ENCODE measurements at places on chromosomes 1 and 21. TPM values are rescaled to one million over a fixed set of nuclear protein-coding genes. Genes with fewer than 3 reads are reported as not detected.

The NTNG1 gene
- total RNA-seq = not detected

The DRAXIN gene
- 0.07 TPM for total RNA-seq

The TAS1R1 gene
- total RNA-seq = not detected

The FHAD1 gene
- not detected for total RNA-seq

The CLIC6 gene
- not detected for total RNA-seq

The SEMA4A gene
- total RNA-seq = 9.0 TPM

The RBP7 gene
- not detected for total RNA-seq

The SPRR2A gene
- not detected for total RNA-seq

The NPHS2 gene
- not detected for total RNA-seq

DNA sequence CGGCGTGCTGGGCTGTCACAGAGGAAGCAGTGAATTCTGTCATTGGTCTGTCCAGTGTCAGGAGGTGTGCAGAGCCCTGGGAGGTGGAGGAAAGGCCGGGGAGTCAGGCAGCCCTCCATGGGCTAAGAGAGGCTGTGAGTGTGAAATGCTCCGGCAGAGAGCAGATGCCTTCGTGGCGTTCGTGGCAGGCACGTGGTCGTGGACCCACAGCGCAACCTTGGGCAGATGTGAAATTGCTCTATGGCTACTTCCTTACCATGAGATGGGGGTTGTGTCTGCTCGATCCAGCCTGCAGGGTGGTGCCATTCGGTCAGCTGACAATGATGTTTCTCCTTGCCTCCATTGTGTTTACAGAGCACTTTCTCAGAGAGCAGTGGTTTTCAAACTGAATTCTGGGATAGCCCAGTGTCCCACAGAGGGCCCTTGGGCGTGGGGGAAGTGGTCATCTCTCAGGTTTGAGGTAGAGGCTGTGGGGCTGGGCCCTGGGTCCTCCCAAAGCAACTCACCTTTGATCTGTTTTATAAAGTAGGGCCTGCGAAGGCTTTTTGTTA lies 27.9 kb downstream of the TNFRSF1B start:
- peaks cover 31% of the 10 kb centered on the region for H3K4me1 ChIP-seq
- no peak for DNase-seq
- H3K4me3 ChIP-seq = no peak overlapping the region
- H3K27me3 ChIP-seq = no peaks in the 10 kb centered on the region
- peaks cover 43% of the 10 kb centered on the region for H3K36me3 ChIP-seq

GRCh38 chr1:109873278-109874175 lies 37.1 kb upstream of the CSF1 start:
- H3K27me3 ChIP-seq = peaks cover 10% of the 10 kb centered on the region
- no peak overlapping the region for H3K27ac ChIP-seq
- H3K4me1 ChIP-seq = peaks cover 12% of the 10 kb centered on the region
- DNase-seq = no peak
- no peaks in the 10 kb centered on the region for H3K36me3 ChIP-seq
- no peak overlapping the region for H3K4me3 ChIP-seq

- DNase-seq = no peak
These were observed 77.5 kb downstream of the LPGAT1 start for GRCh38 chr1:211752951-211753486.

DNA sequence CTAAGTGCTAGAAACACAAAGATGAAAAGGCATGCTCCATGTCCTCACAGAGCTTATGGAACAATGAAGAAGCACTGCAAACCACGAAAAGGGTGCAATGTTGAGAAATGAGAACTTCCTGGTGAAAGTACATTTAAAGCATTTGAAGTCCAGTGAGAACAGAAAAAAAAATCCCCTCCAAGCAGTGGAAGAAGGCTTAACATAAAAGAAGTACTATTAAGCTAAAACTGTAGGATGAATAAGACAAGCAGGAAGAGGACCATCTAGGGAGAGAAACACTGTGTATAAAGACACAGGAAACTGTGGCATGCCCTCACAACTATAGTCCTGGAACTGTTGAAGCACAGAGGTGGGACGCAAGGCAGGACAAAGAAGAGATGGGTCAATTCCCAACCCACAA lies 10.0 kb downstream of the TP53BP2 start:
- H3K27ac ChIP-seq = no peak overlapping the region
- H3K4me3 ChIP-seq = no peak overlapping the region
- no peak for DNase-seq
- peaks cover 3% of the 10 kb centered on the region for H3K36me3 ChIP-seq
- peaks cover 6% of the 10 kb centered on the region for H3K27me3 ChIP-seq

- H3K27ac ChIP-seq = no peak overlapping the region
- H3K36me3 ChIP-seq = no peaks in the 10 kb centered on the region
- peaks cover 5% of the 10 kb centered on the region for H3K27me3 ChIP-seq
These were observed 267.7 kb downstream of the PRDM2 start for GRCh38 chr1:13967707-13968106.

DNA sequence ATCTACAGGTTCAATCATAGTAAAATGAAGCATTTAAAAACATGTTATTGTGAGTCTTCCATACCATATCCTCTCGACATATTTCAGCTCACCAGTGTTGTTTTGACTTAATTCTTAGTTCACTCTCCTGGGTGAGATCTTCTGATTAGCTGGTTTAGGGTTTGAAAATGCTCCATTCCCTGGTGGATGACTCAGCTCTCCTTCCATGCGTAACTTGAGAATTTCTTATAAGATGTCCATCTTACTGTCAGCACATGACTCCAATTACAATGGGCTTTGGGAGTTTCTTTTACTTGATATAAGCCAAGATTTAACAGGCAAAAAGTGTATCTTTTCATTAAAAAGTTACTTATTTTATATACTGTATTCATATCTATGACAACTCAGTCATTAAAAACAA lies 476.5 kb downstream of the BRINP3 start:
- H3K4me1 ChIP-seq = no peaks in the 10 kb centered on the region
- no peak overlapping the region for H3K27ac ChIP-seq
- DNase-seq = no peak
- no peaks in the 10 kb centered on the region for H3K36me3 ChIP-seq

GRCh38 chr1:196180847-196181593 lies 427.2 kb downstream of the KCNT2 start:
- H3K4me3 ChIP-seq = no peak overlapping the region
- no peaks in the 10 kb centered on the region for H3K4me1 ChIP-seq
- H3K27me3 ChIP-seq = no peaks in the 10 kb centered on the region
- no peak for DNase-seq
- H3K36me3 ChIP-seq = no peaks in the 10 kb centered on the region

DNA sequence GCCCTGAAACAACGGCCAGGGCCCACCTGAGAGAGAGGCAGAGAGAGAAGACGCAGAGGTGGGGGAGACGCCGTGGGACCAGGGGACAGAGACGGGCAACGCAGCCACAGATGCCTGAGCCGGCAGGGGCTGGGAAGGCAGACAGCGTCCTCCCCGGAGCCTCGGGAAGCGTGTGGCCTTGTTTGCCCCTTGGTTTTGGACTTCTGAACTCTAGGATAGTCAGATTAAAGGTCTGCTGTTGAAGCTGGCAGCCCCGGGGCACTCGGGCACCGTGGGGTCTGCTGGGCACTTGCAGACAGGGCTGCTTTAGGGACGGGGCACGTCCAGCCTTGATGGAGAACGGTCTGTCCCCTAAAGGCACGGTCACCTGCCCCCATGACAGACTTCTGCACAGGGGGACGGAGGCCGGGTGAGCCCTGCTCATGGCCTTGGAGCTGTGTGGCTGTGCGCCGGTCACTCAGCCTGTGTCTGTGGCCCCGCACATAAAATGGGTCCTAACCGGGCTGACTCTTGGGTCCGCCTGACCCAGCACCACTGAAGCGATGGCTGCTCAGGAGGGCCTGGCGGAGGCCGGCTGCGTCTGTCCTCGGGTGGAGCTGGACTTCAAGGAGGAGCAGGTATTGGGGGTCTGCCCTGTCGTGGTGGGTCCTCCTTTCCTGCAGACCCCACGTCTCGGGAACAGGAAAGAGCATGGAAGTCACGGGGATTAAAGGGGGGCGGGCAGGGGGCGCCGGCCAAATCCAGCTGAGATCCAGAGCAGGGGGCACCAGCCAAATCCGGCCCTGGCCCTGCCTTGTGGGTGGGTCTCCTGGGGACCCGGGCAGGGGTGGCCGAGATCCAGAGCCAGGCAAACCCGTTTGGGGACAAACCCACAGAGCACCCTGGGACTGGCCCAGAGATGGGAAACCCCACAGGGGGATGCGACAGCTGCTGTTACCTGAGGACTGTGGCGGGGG lies 9.6 kb upstream of the RNF223 start:
- no peaks in the 10 kb centered on the region for H3K27me3 ChIP-seq
- no peaks in the 10 kb centered on the region for H3K4me1 ChIP-seq
- H3K36me3 ChIP-seq = no peaks in the 10 kb centered on the region
- no peak overlapping the region for H3K4me3 ChIP-seq
- no peak for DNase-seq
- no peak overlapping the region for H3K27ac ChIP-seq

- no peak for DNase-seq
- H3K27ac ChIP-seq = peak overlapping the region; percentile 96
- H3K4me1 ChIP-seq = peaks cover 87% of the 10 kb centered on the region
- no peaks in the 10 kb centered on the region for H3K27me3 ChIP-seq
These were observed 39.3 kb upstream of the EPS8L3 start for GRCh38 chr1:109802901-109803561.

GRCh38 chr1:15958793-15959192 lies 17.1 kb downstream of the ZBTB17 start:
- H3K4me1 ChIP-seq = peaks cover 84% of the 10 kb centered on the region
- H3K27ac ChIP-seq = peak overlapping the region; percentile 84
- no peaks in the 10 kb centered on the region for H3K27me3 ChIP-seq
- DNase-seq = no peak

DNA sequence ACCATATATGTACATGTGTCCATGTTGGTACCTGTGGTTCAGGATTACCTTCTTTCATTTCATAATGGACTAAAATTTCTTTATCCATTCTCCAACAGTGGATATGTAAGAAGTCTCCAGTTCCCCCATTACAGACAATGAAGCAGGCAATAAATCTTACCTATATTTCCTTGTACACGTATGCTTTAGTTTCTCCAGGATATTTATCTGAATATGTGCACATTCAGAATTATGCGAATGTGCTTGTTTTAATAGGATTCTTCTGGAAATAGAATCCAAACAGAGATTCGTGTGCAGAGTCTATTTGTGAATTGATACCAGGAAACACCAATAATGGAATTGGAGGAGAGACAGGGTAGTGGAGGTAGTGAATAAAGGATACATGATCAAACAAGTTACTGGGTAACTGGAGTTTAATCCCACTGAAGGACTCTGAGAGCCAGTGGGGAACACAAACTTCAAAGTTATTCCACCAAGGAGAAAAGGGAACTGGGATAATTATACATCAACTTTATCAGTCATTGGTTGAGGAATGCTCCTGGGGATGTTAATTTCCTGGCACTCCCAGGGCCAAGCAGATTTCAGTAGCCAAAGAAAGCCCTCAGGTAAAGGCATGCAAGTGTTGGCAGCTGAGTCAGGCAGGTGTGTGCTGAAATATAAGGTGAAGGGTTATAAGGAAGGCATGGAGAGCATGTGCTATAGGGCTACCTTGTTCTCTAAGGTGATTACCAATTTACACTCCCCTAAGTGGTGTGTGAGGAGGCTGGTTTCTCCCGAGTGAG lies 374.9 kb upstream of the PBX1 start:
- no peak overlapping the region for H3K27ac ChIP-seq
- H3K36me3 ChIP-seq = no peaks in the 10 kb centered on the region
- no peak for DNase-seq
- H3K4me3 ChIP-seq = no peak overlapping the region

- no peaks in the 10 kb centered on the region for H3K36me3 ChIP-seq
- H3K4me1 ChIP-seq = no peaks in the 10 kb centered on the region
- H3K4me3 ChIP-seq = no peak overlapping the region
- DNase-seq = no peak
These were observed 687.7 kb downstream of the PTPRU start for GRCh38 chr1:29924017-29924431.

DNA sequence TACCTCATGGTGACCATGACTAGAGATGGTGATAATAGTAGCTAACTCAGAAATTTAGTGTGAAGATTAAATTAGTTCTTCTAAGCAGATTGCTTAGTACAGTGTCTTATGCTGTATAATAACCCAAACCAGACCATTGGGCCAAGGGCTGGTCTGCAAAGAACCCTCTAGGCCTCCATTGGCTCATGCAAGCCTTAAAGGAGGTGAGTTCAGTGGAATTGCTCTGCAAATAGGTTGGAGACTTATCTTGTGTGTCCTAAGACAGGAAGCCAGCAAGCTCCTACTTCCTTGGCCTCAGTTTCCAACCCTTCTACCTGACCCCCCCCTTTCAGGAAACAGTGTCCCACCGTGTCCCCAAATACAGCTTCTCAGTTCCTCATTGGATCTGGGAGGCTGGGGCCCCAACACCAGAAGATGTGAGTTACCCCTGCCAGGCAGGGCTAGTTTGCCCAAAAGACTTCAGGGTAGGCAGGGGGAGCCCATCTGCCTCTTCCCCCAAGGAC lies 1.9 kb upstream of the MEF2D start:
- peaks cover 72% of the 10 kb centered on the region for H3K4me1 ChIP-seq
- H3K4me3 ChIP-seq = peak overlapping the region; percentile 83
- peak overlapping the region; percentile 91 for H3K27ac ChIP-seq
- no peaks in the 10 kb centered on the region for H3K27me3 ChIP-seq
- H3K36me3 ChIP-seq = peaks cover 6% of the 10 kb centered on the region

GRCh38 chr1:18468570-18468969 lies 12.2 kb upstream of the KLHDC7A start:
- no peaks in the 10 kb centered on the region for H3K4me1 ChIP-seq
- H3K27ac ChIP-seq = no peak overlapping the region
- H3K36me3 ChIP-seq = no peaks in the 10 kb centered on the region
- DNase-seq = no peak
- H3K27me3 ChIP-seq = no peaks in the 10 kb centered on the region
- H3K4me3 ChIP-seq = no peak overlapping the region

Measured in activated T-helper 1 cell treated with anti-CD3 and anti-CD28 coated beads, Interleukin-12 subunit alpha, Interleukin-12 subunit beta, Interleukin-2, Interleukin-4 antibody, amounts not matched to agents 30 ng/mL and 10 ng/mL and 1 ng/mL, durations not matched to agents 14 hours and 24 hours and 36 hours (primary cell).